ENCODE measurements at places on chromosomes 16 and 17.

DNA sequence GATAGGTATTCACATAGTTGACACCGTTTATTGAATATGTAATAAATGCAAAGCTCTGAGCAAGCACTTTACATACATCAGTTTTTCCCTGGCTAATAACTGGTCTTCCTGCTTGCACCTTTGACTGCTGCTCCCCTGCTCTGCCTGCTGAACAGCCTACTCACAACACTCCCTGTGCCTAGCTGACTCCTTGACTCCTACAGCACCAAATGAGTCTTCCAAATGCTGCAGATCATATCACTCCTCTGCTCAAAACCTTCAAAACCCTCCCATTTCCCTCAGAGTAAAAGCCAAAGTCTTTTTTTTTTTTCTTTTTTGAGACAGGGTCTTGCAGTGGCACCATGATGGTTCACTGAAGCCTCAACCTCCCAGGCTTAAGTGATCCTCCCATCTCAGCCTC, 18.5 kb downstream of the EFCAB3 start:
- no peak for DNase-seq

GRCh38 chr17:31136319-31136718, 41.5 kb downstream of the NF1 start:
- no peak for DNase-seq

- DNase-seq, result no peak
These were observed 9.4 kb downstream of the MLKL start for GRCh38 chr16:74691093-74691855.

DNA sequence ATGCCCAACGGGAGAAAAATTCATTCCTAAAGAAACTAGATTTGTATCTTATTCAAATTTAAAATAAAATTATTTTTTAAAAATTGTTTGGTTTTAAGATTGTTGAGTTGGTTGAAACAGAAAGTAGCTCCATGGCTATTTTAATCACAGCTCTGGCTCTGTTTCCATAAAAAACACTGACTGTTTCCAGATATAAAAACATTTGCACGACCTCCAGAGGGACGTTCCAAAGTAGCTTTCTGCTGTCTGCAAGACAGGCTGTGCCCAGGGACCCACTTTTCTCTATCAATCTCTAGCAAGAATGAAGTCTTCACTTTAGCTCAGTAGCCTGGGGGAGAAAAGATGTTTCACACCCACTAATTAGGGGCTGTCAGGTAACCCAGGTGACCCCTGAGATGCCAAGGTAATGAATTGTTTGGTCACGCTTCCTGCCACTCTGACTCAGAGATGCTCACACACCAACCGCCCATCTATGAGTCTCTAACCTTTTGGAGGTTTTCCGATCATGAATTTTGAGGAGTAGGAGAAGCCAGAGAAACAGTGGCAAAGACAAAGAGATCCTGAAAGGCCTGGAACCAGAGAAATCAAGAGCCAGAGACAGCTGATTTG, 220.1 kb upstream of the SOX9 start:
- no peak for DNase-seq

DNA sequence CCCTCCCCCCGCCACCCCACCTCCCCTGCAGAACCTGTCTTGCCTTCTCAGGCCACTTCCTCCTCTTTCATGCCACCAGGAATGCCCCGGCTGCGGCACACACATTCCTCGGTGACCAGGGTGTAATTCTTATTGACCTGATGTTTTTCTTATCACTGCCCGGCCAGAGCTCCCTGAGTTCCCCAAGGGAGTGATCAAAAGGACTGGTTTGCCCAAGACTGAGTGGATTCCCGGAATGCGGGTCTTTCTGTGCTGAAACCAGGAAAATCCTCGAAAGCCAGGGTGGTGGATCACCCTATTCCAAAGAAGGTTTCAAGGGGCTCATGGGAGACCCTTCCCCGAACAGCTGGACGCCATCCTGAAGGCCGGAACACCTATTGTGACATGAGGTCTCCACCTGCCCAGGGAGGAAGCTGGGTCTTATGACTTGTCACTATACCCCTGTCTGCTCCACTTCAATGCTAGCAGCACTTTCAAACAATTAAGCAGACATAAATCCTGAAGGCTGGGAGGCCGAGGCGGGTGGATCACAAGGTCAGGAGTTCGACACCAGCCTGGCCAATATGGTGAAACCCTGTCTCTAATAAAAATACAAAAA, 53.0 kb upstream of the RPL38 start:
- no peak for DNase-seq

DNA sequence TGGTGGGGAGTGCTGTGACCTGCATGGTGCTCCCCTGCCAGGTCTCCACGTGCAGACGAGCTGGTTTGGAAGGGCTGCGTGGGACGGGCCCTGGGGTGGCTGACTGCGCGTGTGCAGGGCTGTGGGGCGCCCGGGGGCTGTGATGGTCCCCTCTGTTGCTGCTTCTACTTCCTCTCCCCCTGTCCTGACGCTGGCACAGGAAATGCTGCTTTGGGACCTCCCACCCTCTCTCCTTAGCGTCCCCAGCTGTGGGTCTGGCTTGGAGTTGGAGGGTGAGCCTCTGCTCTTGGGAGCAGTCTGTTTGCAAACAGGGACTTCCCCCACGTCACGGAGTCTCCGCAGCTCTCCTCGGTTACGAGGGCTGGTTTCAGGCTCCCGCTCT, 35.2 kb downstream of the TSC2 start:
- no peak for DNase-seq

DNA sequence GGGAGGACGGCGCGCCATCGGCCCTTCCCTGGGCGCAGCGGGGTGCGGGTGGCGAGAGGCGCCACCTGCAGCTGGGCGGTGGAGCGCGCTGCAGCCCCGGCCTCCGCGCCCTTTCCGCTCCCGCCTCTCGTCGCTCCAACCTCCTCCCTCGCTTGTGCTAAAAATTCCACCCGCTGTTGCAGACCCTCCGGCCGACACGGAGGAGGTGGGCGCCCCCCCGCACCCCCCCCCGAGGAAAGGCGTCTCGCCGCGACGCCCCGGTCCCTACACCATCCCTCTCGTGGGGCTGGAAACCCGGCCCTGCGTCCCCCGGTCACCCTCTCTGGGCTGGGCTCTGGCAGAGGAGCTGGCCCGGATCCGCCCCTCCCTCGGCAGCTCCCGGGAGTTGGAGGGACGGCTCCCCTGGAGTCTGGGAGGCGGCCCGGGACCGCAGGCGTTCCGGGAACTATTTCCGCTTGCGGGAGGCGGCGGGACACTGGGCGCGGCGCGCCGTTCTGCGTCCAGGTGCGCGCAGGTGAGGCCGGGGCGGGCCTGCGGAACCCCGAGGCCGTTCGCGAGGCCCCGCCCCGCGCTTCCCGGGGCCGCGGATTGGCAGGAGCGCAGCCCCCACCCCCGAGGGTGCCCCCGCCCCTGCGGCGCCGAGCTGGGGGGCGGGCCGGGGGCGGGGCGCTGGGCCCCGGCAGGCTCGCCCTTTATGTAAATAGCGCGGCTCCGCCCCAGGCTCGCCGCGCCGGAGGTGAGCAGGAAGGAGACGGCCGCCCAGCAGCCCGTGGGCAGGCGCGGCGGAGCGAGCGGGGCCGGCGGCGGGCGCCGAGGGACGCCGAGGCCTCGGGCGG, at the start of gene LLGL2:
LLGL2 (plus strand) TSS at position 728 of the 836 bp plus-strand sequence. CDS start 17,730 bp downstream, outside the sequence.
- DNase-seq, result peak; percentile 81

GRCh38 chr17:73508931-73509605, 135.2 kb downstream of the SDK2 start:
- DNase-seq, result no peak
